ENCODE measurements at places on chromosomes 16 and 17. TPM values are rescaled to one million over a fixed set of nuclear protein-coding genes. Genes with fewer than 3 reads are reported as not detected.

SLC25A11 gene
- total RNA-seq: 38.4 TPM

DNA sequence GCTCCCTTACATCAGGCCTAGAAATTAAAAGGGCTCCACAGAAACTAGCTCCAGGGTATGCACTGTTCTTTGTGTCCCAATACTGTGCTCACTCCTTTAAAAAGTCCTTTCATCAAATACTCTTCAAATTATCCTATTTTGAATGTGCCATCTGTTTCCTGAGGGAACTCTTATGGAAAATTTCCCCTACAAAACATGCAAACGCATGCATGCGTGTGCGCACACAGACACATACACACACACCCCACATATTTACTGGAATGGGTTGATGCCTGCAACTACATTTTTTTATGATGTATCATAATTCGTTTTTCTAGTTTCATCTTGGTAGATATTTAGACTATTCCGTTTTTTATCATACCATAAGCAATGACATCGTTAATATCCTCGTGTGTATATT lies 351.2 kb upstream of the KIF2B start:
- H3K4me1 ChIP-seq: no peaks in the 10 kb centered on the region
- no peak for DNase-seq
- H3K36me3 ChIP-seq: no peaks in the 10 kb centered on the region
- H3K4me3 ChIP-seq: no peak overlapping the region
- H3K27ac ChIP-seq: no peak overlapping the region

NECAB2 gene
- 0.28 TPM for total RNA-seq

HAGH gene
- total RNA-seq: 48.0 TPM

SLFN11 gene
- 35.3 TPM for total RNA-seq

DNA sequence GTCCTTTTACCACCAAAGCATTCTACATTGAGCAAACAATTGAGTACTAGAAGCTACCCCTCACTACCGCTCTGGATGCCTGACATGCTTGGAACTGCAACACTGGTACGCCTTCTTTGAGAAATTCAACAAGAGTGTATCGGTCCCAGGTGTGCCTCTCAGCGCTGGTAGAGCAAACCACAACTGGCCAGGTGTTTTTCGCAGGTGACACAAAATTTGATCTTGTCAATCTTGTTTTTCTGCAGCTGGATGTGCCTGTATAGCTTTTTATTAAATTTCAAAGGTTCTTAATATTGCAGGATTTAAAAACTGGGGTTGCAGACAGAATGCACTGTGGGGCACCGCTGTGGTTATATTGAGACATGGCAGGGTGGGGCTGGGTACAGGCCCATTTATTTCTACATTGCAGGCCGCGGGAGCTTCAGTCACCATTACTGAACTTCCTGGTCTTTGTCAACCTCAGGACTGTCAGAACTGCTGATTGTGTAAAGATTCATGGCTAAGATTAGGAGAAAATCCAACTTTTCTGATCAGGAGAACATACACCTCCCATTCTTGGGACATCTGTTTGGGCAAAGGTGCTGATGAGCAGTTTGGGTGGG lies 4.5 kb upstream of the SNX20 start:
- no peaks in the 10 kb centered on the region for H3K36me3 ChIP-seq
- peaks cover 56% of the 10 kb centered on the region for H3K27me3 ChIP-seq
- no peaks in the 10 kb centered on the region for H3K4me1 ChIP-seq
- no peak for DNase-seq
- H3K4me3 ChIP-seq: no peak overlapping the region

TBC1D3B gene
- 73.5 TPM for total RNA-seq

CLEC10A gene
- not detected for total RNA-seq

- peaks cover 96% of the 10 kb centered on the region for H3K36me3 ChIP-seq
- peak; percentile 100 for DNase-seq
- H3K27me3 ChIP-seq: peaks cover 39% of the 10 kb centered on the region
- peaks cover 60% of the 10 kb centered on the region for H3K4me1 ChIP-seq
- H3K4me3 ChIP-seq: peak overlapping the region; percentile 28
Measured at GRCh38 chr17:39663688-39664580, 1.2 kb upstream of the TCAP start.

DNA sequence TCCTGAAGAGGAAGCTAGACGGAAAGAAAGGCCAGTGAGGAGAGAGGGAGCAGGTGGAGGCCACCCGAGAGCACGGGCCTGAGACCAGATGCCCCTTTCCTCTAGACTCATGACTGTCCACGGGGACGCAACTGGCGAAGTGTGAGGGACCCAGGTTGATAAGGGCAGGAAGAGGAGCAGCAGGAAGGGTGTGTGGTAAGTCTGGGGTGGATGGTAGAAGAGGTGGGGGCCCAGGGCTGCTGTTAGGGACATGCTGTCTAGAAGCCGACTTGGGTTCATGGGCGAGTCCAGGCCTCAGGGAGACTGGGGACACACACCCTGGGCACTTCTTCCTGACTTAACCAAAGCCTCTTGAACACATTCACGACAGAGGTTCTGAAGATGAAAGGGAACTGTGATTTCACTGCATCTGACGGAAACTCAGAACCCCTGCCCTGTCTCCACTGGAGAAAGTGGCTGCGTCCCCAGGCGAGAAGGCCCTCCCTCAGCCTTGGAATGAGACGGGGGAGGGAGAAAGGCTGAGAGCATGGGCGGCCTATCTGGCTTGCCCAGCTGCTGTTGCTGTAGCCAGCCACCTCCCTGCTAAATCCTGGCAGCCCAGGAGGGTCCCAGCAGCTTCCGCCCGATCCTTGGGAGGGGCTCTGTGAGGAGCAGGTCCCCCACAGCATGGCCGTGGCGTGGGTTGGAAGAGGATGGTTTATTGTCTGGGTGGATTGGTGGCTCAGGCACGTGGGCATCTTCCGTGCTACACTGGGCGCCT lies 6.0 kb downstream of the HIC1 start:
- H3K4me3 ChIP-seq: no peak overlapping the region
- H3K4me1 ChIP-seq: no peaks in the 10 kb centered on the region
- no peaks in the 10 kb centered on the region for H3K27me3 ChIP-seq
- H3K27ac ChIP-seq: no peak overlapping the region
- no peak for DNase-seq

- no peaks in the 10 kb centered on the region for H3K27me3 ChIP-seq
- no peak overlapping the region for H3K27ac ChIP-seq
- H3K36me3 ChIP-seq: peaks cover 35% of the 10 kb centered on the region
- H3K4me1 ChIP-seq: peaks cover 12% of the 10 kb centered on the region
- no peak for DNase-seq
Measured at GRCh38 chr17:57975044-57975443, 13.0 kb downstream of the VEZF1 start.

TPSD1 gene
- not detected for total RNA-seq

OTOA gene
- not detected for total RNA-seq

GRCh38 chr17:64183815-64184214 lies 53.9 kb upstream of the ERN1 start:
- no peaks in the 10 kb centered on the region for H3K4me1 ChIP-seq
- no peaks in the 10 kb centered on the region for H3K36me3 ChIP-seq
- DNase-seq: no peak

- no peak for DNase-seq
- no peak overlapping the region for H3K27ac ChIP-seq
- H3K4me1 ChIP-seq: no peaks in the 10 kb centered on the region
- no peaks in the 10 kb centered on the region for H3K36me3 ChIP-seq
Measured at GRCh38 chr17:15456972-15457722, 10.3 kb downstream of the CDRT4 start.

UBALD1 gene
- total RNA-seq: 55.6 TPM

GRCh38 chr17:47902039-47902744 lies 6.2 kb downstream of the SP2 start:
- H3K4me3 ChIP-seq: no peak overlapping the region
- H3K36me3 ChIP-seq: peaks cover 21% of the 10 kb centered on the region
- peaks cover 6% of the 10 kb centered on the region for H3K4me1 ChIP-seq
- no peak overlapping the region for H3K27ac ChIP-seq

- H3K4me1 ChIP-seq: no peaks in the 10 kb centered on the region
- H3K4me3 ChIP-seq: no peak overlapping the region
- H3K27ac ChIP-seq: no peak overlapping the region
- DNase-seq: no peak
Measured at GRCh38 chr16:29306943-29307597, 99.4 kb downstream of the NPIPB11 start.

DNA sequence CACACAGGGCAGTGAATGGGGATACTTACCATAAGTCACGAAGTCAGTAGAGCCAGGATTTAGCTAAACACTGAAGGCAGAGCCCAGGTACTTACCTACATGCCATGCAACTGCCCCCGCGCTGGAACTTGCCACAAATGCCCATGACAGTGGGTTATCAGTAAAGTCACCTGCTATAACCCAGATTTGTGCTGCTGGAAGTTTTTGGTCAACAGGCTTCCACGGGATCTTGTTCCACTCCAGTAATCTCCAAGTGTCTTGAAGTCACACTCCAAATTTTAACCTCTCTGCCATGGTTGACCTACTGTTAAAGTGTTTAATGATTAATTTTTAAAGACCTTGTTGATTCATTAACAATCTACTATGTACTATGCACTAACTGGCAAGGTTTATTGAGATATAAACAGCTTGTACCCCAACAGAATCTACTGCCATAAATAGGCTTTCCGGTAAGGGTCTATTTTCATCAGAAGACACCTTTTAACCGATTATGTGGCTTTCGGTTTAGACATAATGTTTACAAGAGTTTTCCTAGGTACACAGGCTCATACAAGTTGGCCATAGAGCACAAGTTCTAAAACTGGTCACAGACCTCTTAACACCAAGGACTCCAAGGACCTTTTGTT lies 6.3 kb upstream of the SLC5A11 start:
- no peaks in the 10 kb centered on the region for H3K27me3 ChIP-seq
- H3K4me1 ChIP-seq: peaks cover 37% of the 10 kb centered on the region
- peaks cover 2% of the 10 kb centered on the region for H3K36me3 ChIP-seq
- H3K27ac ChIP-seq: peak overlapping the region; percentile 87
- peak overlapping the region; percentile 15 for H3K4me3 ChIP-seq

IRX6 gene
- not detected for total RNA-seq

DNA sequence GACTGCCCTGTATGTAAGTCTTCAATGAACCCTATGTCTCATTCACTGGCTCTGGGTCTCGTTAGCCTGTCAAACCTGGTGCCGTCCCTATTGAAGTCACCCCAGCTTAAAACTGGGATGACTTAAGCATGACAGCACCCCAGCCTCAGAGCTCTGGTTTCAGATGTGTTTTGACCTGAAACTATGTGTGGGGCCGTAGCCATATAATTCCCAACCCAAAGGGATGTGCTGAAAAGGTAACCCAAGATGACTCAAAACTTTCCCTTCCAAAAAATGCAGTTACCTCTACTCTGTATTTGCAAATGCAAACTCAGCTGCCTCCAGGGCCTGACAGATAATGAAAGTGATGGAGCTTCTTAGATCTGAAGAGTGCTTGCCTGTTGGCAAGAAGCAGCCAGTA lies 478.3 kb upstream of the ERCC4 start:
- H3K4me1 ChIP-seq: no peaks in the 10 kb centered on the region
- no peak overlapping the region for H3K4me3 ChIP-seq
- H3K36me3 ChIP-seq: no peaks in the 10 kb centered on the region
- H3K27me3 ChIP-seq: no peaks in the 10 kb centered on the region
- DNase-seq: no peak
- H3K27ac ChIP-seq: no peak overlapping the region

PPY gene
- not detected for total RNA-seq

DNA sequence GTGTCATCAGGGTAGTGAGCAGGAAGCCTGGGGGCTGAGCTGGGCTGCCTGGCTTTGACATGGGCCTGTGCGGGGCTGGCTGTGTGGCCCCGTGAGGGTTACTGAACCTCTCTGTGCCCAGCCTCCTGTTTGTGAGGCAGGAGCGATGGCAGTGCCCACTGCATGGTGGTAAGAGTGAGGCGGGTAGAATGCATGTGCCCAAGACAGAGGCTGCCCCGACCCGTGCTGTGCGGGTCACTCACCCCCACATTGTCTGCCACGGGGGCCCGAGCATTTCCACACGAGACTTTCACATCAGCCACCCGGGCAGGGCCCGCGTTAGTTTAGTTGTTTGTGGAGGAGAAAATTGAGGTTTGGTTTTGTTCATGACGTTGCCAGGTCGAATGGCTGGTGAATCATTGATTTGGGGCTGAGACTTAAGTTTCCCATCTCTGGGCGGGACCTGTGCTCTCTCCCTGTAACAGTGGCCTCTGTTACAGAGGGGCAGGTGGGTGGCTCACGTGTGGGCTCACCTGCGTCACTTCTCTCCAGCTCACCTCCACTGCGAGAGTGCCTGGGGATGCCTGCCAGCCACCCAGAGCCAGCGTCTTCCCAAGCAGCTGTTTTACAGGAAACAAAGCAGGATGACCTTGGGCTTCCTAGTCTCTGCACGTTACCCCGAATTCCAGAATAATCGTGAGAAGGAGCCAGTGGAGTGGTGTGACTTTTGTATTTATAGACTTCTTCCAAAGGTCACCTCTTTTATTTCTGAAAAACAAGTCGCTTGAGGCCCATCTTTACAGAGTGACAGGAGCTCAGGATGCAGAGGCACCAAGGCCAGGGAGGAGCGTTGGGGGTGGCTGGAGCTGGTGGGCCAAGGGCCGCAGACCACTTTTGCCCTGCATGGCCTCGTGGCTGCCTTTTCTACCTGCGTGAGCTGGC lies 150.6 kb downstream of the RPTOR start:
- peak; percentile 43 for DNase-seq
- H3K4me1 ChIP-seq: peaks cover 25% of the 10 kb centered on the region
- peak overlapping the region; percentile 12 for H3K27ac ChIP-seq
- H3K27me3 ChIP-seq: no peaks in the 10 kb centered on the region
- H3K4me3 ChIP-seq: peak overlapping the region; percentile 34

KRT36 gene
- total RNA-seq: not detected

CBFA2T3 gene
- not detected for total RNA-seq

TRAPPC2L gene
- total RNA-seq: 110 TPM

GRCh38 chr17:64920419-64921172 lies 1.3 kb upstream of the LRRC37A3 start:
- H3K27me3 ChIP-seq: no peaks in the 10 kb centered on the region
- no peak for DNase-seq
- H3K27ac ChIP-seq: no peak overlapping the region
- peak overlapping the region; percentile 81 for H3K4me3 ChIP-seq

Data from Calu3 (cell line).